ENCODE measurements at places on chromosomes 1 and 21.

GRCh38 chr1:24708938-24709337 is 36.3 kb upstream of the CLIC4 start:
- no peak for DNase-seq

- no peak for DNase-seq
Measured at GRCh38 chr21:27646691-27647090, 679.8 kb upstream of the ADAMTS5 start.

- peak; percentile 61 for DNase-seq
Measured at GRCh38 chr1:220748089-220748934, at the start of gene MTARC2. Gene MTARC2 (plus strand): TSS chr1:220748322. CDS start chr1:220748532, 210 bp downstream.

- no peak for DNase-seq
Measured at GRCh38 chr1:68751723-68752122, 254.8 kb upstream of the DEPDC1 start.

DNA sequence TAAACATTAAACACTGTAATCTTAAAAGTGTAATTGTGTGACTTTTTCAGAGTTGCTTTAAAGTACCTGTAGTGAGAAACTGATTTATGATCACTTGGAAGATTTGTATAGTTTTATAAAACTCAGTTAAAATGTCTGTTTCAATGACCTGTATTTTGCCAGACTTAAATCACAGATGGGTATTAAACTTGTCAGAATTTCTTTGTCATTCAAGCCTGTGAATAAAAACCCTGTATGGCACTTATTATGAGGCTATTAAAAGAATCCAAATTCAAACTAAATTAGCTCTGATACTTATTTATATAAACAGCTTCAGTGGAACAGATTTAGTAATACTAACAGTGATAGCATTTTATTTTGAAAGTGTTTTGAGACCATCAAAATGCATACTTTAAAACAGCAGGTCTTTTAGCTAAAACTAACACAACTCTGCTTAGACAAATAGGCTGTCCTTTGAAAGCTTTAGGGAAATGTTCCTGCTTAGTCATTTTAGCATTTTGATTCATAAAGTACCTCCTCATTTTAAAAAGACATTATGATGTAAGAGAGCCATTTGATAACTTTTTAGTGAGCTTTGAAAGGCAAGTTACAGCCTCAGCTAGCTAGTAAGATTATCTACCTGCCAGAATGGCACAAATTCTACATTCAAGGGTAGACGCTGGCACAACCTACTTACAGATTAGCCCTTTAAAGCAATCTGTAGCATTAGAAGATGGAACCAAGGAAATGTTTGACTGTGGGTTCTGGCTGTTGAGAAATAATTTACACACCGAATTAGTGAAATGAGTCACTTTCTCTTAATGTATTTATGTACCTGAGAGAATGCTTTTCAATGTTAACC is 9.4 kb downstream of the SOD1 start:
- no peak for DNase-seq

- DNase-seq = no peak
Measured at GRCh38 chr1:41236781-41237180, 5.3 kb downstream of the SCMH1 start.

- no peak for DNase-seq
Measured at GRCh38 chr1:53508991-53509666, 49.9 kb downstream of the DMRTB1 start.

- no peak for DNase-seq
Measured at GRCh38 chr1:3312310-3312897, 142.1 kb upstream of the ARHGEF16 start.

DNA sequence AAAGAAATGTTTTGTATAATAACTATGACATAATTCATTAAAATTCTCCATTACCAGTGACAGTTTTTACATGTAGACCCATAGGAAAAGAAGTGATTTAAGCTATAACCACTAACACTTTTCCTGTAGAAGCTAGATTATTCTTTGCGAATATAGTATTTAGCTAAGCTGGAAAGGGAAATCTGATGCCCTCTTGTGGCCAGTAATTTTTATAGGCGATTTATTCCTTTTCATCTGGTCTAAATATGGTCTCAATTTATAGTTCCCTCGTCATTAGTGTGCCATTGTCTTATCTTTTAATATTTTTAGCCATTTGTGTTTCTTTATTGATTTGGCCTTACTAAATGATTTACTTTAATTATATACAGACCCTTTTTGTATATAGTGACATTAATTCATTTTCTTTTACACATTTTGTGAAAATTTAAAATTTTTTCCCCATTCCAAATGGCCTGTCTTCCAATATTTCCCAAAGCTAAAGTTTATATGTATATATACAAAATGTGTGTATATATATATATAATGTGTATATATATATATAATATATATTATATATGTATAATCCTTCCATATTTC is 26.7 kb downstream of the BTG3 start:
- peak; percentile 23 for DNase-seq

- DNase-seq = no peak
Measured at GRCh38 chr1:27004471-27005165, 8.0 kb downstream of the TENT5B start.

DNA sequence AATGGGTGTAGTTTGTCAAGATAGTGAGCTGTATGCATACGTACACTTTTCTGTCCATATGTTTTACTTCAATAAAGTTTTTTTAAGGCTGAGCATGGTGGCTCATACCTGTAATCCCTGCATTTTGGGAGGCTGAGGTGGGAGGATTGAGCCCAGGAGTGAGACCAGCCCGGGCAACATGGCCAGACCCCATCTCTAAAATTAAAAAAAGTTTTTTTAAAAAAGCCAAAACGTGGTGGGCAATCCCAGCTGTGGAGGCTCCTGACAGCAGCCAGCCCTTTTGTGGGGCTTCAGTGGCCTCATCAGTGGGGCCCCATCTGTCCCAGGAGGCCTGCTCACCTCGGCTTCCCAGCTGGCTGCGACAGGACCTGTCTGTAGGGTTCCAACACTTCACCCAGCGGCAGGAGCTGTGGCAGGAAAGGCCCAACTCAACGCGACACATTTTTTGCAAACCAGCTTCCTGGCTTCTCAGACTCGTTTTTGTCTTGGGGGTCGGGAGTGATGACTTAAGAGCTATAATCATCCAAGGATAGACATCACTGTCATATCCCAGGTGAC is 56.9 kb upstream of the LBR start:
- no peak for DNase-seq

- peak; percentile 2 for DNase-seq
Measured at GRCh38 chr1:201248721-201249559, 34.4 kb upstream of the PKP1 start.

- no peak for DNase-seq
Measured at GRCh38 chr21:29431680-29432079, 133.0 kb downstream of the BACH1 start.

GRCh38 chr21:45418301-45419071 is 13.5 kb downstream of the COL18A1 start:
- no peak for DNase-seq

GRCh38 chr1:53420341-53420740 is 38.9 kb upstream of the DMRTB1 start:
- DNase-seq = no peak

DNA sequence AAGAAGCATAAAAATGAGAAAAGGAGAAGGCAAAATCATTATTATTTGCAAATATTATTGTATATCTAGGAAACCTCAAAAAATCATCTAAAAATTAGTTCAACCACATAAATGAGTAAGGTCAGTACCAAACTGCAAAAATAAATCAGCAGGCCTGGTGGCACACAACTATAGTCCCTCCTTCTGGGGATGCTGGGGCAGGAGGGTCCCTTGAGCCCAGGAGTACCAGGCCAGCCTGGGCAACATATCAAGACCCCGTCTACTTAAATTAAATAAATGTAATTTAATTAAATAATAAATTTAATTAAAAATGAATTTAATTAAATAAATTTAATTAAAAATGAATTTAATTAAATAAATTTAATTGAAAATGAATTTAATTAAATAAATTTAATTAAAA is 40.3 kb upstream of the TRIM67 start:
- no peak for DNase-seq

DNA sequence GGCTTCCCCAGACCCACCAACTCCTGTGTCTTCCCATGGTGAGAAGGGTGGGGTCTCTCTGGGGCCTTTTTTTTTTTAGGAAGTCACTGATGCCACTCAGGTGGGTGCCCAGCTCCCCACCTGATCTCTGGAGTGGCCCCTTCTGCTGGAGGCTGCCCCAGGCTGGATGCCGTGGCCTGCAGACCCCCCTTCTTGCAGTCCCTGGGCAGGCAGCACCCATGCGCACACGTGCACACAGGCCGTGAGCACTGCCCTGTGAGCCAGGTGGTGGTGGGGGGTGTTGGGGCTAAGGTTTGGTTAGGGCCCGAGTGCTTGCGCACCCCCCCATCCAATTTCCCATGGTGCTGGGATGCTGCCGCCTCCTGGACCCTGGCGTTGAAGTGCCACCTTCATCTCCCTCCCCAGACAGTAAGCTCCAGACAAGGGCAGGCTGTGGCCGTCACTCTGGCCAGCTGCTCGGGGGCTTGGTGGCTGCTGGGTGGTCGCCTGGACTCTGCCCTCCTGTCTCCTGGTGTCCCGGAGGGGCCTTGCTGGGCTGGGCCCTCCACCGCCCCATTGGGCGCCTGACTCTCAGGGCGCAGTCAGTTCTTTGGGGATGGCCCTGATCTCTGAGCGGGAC is 50.6 kb downstream of the SKI start:
- no peak for DNase-seq

DNA sequence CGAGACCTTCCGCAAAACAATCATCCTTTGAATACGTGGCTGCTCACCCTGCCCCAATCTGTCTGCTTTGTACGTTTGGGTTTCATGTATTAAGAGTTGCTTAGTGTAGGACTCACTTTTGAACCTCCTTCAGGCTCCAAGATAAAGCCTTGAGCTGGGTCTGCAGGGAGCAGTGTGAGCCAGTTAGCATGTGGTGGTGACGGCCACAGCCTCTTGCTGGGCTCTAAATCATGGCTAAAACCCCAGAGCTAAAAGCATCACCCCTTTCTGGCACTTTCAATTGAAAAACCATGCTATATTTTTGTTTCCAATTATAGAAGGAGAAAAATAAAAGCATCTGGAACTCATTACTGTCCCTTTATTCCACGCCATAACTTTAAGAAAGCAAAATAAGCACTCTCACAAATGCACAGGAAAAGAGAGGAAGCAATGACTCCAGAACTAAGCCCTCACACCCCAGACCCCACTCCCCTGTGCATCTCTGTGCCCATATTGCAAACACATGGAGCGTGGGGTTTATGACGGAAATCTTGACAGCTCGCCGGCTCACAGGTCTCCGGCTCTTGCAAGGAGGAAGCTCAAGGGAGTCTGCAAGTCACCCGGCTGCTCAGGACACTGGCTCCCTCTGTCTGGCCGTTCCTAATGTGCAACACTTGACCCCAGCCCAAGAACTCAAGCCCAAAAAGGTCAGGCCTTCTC is 135.5 kb downstream of the MIS18A start:
- no peak for DNase-seq

GRCh38 chr1:111602302-111602701 is 17.3 kb upstream of the RAP1A start:
- DNase-seq = no peak

DNA sequence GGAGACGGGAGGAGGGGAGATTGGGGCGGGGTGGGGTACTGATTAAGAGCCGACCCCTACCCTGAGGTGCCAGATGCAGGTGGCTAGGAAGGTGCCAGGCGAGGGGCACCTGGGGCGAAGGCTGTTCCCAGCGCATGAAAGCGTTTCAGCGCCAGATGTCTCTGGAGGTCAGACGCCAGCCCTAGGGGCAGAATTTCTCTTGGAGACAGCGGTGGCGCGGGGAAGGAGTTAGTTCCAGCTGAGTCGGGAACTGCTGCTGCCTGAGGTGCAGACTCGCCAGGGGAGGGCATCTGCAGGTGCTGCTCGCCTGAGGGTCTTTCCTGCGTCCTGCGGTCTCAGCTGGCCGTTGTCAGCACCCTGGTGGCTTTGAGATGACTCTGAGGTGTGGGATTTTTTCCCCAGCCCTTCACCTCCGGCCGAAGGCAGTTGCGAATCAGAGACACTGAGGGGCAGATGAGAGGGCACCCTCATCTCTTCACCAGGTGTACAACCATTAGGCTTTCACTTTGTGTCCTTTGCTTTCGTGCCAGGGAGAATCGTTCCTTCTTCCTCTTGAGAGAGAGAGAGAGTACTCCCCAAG is 539 bp downstream of the CGN start:
- no peak for DNase-seq

DNA sequence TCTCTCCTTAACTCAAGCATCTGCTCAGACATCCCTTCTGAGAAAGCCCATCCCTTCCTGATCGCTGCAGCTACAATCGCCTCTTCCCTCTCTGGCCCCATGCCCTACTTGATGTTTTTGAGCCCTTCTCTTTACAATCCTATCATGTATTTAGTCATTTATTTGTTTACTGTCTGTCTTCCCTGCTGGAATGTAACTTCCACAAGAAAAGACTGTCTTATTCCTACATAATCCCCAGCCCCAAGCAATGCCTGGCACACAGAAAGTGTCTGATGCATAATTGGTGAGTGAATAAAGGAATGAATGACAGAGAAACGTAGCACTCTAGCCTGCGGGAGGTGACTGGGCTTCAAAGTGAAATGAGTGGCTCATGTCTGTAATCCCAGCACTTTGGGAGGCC is 25.4 kb downstream of the ECE1 start:
- DNase-seq = no peak

DNA sequence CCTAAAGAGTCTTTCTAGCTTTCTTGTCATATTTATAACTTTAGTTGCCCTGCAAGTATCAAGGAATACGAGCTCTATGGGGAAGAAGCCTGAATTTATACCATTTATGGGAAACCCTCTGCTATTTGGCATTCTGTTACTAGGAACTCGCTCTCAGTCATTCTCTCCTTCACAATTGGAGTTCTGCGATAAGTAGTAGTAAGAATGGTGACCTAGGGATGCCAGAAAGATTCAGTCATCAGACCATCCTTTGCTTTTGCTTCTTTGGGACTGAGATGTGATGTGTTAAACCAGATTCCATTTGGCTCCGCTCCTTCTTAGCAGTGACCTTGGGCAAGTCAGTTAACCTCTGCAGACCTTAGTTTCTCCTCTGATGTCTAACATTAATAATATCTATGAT is 256.5 kb downstream of the FGGY start:
- no peak for DNase-seq
